ENCODE measurements at places on chromosomes 2 and 18. TPM values are rescaled to one million over a fixed set of nuclear protein-coding genes. Genes with fewer than 3 reads are reported as not detected.
A peak's percentile ranks its signal among the peaks of the same experiment; 100 is the strongest.

TEX261 gene
- 52.3 TPM for total RNA-seq

USP14 gene
- total RNA-seq = 79.1 TPM

LIMS3 gene
- 1.5 TPM for total RNA-seq

GALNT3 gene
- 20.2 TPM for total RNA-seq

SLC5A7 gene
- not detected for total RNA-seq

IL1F10 gene
- not detected for total RNA-seq

FSHR gene
- not detected for total RNA-seq

LRP2 gene
- 0.02 TPM for total RNA-seq

DNA sequence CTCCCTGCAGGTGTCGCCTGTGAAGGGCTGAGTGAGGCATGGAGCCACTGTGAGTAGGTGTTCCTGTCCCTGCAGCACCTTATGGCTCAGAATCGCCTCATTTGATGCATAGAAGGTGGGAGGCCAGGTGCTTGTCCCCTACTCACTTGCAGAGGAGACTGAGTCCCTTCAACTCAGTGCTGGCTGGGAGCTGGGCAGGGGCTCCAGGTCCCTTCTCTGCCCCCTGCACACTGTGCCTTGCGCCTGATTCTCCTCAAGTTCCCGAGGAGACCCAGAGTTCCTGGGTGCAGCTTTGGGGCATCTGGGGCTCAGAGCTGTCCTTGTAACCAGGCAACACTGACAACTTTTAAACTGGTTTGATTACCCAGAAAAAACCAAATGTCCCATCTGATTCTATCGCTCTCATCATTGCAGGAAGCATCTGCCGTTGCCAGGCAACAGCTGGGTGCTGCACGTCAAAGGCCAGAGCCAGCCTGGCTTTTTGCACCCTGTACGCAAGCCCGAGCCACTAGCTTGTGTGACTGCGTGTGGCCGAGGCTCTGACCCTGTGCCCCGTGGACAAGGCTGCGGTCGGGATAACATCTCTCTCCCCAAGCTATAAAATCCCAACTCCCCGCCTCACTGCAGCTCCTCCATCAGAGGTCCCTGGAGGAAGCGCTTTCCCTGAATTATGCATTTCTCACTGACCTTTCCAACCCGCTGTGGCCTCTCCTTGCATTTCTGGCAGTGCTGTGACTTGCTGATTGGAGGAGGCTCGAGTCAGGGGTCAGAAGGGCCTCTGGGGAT, 130.8 kb upstream of the HDAC4 start:
- no peak for DNase-seq

DNA sequence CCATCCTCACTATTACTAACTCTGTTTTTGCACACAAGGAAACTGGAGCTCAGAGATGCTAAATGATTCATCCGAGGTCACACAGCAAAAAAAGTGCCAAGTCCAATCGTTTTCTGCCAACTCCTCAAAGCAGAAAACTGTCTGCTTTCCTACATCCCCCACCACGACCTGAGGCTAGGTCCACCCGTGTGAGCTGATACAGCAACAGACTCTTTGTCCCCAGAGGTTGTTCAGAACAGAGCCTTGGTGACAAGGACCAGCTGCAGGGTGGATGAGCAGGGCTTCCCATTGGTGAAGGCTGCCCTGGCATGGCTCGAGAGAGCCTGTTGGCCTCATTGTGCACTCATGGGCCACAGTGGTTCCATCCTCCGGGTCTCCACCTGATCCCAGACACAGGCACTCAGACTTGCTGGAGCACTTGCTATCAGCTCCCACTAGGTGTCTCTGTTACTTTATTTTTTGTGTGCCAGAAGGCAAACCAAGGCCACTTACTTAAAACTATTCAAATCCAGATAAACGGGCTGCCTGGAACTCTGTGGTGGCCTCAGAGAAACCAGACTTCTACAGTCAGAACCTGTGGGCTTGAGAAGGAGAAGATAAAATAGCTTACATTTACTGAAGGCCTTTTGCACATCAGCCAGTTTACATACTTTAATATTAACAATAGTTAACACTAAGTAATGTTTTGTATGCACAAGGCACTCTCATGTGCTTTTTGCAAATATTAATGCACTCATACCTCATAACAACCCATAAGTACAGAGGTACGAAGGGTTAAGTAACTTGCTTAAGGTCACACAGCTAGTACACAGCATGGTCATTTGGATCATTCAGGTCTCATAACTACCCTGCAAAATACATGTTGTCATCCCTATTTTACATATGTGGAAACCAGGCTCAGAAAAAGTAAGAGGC, 62.9 kb upstream of the CTIF start:
- DNase-seq = peak; percentile 71

DNA sequence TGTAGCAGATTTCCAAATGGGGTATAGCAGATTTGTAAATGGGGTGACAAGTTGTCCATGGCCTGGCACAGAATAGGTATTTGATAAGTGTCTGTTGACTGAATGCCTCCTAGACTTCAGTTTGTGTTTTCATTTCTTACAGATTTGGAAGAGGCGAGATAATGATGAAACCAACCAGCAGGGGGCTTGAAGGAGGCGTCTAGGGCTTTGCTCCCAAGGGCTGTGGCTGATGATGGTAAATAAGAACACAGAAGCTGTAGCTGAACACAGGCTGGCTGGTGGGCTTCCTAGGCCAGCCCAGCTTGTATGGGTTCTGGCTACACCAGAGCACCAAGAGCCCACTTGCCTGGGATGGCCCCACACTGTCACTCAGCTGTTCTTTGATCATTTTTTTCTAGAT, 19.4 kb downstream of the SFTPB start:
- DNase-seq = peak; percentile 69

DNA sequence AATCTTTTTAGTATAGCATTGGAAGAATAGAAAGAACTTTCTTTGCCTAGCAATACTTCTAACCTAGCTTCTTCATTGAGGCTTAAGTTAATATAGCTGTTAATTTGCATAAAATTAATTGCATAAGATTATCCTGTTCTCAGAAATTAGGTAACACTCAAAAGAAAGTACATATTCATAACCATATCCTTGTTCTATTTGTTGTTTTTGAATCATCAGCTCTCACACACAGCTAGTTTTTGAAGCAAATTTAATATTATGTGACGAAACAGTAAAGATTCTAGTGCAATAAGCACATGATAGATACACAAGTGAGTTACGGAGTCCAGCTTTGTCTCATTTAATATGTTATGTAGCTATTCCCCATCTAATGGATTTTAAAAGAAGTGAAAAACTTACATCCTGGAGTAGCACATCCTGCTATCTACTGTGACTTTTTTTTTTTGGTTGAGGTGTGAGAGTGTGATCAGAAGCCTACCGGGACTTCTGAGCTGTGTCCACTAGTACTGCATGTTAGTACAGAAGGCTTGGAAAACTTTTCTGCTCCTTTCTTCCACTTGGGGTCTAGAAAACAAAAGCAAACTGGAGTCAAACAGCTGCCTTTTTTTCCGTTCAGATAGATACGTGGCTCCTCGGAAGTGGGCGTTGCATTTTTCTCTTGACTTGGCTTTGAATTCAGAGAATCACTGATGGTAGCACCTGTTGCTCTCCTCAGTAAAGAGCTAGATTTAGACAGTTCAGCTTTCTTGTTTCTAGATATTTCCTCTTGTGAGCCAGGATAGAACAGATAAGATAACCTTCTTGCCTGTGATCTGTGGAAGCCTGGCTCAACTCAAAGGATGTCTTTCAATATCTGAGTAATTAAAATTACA, 27.2 kb downstream of the KDM3A start:
- no peak for DNase-seq

- DNase-seq = no peak
These were observed 24.4 kb downstream of the MBP start for GRCh38 chr18:77108001-77108692.

GRCh38 chr2:228720895-228721294, 539.4 kb upstream of the SPHKAP start:
- DNase-seq = no peak

- DNase-seq = peak; percentile 38
These were observed 92.5 kb downstream of the KCNF1 start for GRCh38 chr2:11004199-11004598.

DNA sequence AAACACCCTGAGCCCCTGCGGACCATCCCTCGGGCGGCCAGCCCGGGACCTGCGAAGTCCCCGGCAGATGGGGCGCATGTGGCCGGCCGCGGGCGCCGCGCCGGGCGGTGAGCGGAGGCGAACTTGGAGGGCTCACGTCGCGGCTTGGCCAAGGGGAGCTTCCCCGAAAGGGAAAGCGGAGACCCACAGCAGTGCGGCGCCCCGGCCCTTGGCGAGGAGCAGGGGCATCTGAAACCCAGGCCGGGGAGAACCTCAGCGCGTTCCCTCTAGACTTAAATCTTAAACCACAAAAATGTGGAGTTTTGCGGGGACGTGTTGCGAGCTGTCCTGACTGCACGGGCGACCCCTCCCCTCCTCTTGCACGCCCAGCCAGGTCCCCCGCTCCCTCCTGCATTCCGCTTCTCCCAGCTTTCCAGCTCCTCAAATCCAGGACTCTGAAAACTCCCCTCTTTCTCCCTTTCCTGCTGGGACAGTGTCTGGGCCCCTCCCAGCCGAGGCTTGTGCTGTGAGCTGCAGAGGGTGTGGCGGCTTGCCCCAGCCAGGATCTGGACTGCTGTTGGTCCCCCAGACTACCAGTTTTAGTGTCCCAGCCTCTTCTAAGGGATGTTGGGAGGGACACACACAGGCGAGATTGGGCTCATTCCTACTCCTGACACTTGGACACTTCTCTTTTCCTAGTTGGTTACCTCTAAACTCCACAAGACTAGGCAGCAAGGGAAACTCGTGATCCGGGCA, 1.3 kb downstream of the FMNL2 start:
- DNase-seq = peak; percentile 63

- peak; percentile 20 for DNase-seq
These were observed 96.7 kb upstream of the SLC39A10 start for GRCh38 chr2:195560209-195560895.

- peak; percentile 33 for DNase-seq
These were observed 156.6 kb downstream of the DYSF start for GRCh38 chr2:71609958-71610357.

GRCh38 chr18:63552581-63552980, 10.4 kb downstream of the SERPINB12 start:
- DNase-seq = no peak

DNA sequence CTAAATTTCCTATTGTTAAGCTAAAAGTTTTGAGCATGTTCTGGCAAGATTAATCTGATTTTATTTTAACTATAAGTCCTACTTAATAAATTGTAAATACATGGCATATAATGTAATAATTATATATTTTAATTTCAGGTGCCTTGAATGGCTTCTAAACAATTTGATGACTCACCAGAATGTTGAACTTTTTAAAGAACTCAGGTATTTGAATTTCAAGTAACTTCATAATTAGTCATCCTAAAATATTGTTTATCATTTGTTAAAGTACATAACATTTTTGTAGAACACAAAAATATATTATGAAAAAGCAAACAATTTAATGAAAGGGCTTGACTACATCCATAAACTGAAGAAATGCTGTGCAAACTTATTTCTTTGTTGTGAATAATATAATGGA, 14.5 kb downstream of the GMCL1 start:
- DNase-seq = no peak

DNA sequence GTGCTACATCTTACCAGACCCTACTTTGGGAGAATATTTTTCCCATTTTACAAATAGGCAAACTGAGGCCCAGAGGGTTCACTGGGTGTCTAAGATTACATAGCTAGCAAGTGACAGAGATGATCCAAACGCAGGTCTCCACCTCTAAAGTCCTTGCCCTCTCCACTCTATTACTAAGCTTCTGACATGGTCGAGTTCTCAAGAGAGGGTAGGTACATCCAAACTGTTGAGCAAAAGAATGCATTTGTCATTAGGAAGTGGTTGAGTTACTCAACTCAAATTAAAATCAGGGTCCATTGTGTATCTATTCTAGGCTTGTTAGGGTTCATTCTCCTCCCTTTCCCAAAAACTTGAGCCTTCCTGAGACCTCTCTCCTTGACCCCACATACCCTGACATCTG, 680.6 kb upstream of the FANCL start:
- no peak for DNase-seq

GRCh38 chr18:63708650-63709049, 5.9 kb downstream of the SERPINB11 start:
- DNase-seq = no peak

- DNase-seq = peak; percentile 75
These were observed 99.0 kb downstream of the RBBP8 start for GRCh38 chr18:23032030-23032582.

GRCh38 chr2:10551496-10551895, 103.4 kb upstream of the ODC1 start:
- no peak for DNase-seq

GRCh38 chr2:153864022-153864421, 7.7 kb upstream of the GALNT13 start:
- DNase-seq = peak; percentile 31

GRCh38 chr18:58632552-58632951, 3.7 kb upstream of the ALPK2 start:
- no peak for DNase-seq

- no peak for DNase-seq
These were observed 69.7 kb upstream of the NCK2 start for GRCh38 chr2:105674859-105675541.

DNA sequence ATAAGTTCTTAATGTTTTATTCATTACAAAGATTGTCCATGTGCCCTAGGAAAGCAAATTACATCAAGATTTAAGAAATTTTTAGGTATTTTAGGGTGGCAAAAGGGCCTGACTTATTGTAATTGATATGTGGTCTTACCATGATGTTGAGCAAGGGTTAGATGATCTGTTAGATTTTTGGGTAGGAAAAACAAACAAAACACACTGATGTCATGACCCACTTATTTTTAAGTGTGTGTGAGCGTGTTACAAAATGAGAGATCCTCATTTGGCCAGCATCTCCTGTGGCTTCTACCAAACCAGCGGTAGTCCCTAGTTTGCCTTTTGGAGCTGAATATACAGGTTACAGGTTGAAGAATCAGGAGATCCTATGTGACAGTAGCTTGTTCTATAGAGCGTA, 89.8 kb upstream of the ITGB6 start:
- DNase-seq = no peak

GRCh38 chr2:229780856-229781773, 66.8 kb upstream of the DNER start:
- DNase-seq = peak; percentile 55

GRCh38 chr2:85796341-85797262, 42.8 kb downstream of the ATOH8 start:
- DNase-seq = no peak

DNA sequence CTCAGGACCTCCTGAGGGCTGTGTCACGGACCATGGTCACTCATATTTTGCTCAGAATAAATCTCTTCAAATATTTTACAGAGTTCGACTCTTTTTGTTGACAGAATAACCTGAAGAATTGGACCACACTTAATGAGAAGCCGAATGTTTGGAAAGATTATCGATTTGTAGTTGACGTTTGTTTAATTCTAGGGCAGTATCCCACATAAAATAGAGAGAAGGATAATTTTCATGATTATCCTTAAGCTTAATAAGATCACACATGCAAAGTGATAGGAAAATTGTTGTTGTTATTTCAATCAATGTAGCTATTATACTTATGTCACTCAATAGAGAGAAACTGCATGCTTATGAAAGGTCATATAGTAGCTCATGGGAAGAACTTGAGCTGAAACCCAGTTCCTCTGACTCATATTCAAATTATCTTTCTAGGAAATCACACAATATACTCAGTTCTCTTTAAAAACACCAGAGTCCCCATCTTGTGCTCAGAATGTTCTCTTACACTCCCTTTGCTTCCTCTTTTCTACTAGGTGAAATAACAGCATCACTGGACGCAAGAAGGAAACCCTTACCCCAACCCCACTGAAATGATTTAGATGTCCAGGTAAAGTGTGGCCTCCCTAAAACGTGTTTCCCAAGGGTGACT, 982.1 kb downstream of the TSN start:
- DNase-seq = peak; percentile 18
